NCI-H2081 treated with DMSO at 0.1 percent for 48 hours (cell line): ENCODE measurements at places on chromosomes 2 and 18.

- DNase-seq = no peak
Measured at GRCh38 chr18:77133835-77134496, 1.4 kb upstream of the MBP start.

- no peak for DNase-seq
Measured at GRCh38 chr2:233023761-233024410, 8.6 kb upstream of the NEU2 start.

DNA sequence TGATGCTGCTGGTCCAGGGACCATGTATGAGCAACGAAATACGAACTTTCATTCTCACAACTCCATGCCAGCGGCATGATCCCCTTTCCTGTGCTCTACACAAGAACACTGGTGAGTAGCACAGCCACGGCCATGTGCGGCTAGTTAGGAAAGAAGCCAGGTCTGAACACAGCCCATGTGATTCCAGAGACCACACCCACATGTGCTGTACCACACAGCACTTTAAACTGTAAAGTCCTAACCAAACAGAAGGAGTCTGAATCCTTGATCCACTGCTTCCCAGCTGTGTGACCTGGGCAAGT lies 33.0 kb upstream of the ACAA2 start:
- no peak for DNase-seq

- no peak for DNase-seq
Measured at GRCh38 chr2:40431600-40431955, 20.3 kb downstream of the SLC8A1 start.

- DNase-seq = no peak
Measured at GRCh38 chr18:21241301-21242048, 557 bp upstream of the GREB1L start.
